Stimulated activated CD8-positive, alpha-beta memory T cell treated with anti-CD3 and anti-CD28 coated beads, Interleukin-7, amount 100 ng/mL, for 1 hour (primary cell): ENCODE measurements at places on chromosomes 3 and 15.

- no peak for DNase-seq
Measured at GRCh38 chr3:11282250-11283138, 10.3 kb downstream of the ATG7 start.

DNA sequence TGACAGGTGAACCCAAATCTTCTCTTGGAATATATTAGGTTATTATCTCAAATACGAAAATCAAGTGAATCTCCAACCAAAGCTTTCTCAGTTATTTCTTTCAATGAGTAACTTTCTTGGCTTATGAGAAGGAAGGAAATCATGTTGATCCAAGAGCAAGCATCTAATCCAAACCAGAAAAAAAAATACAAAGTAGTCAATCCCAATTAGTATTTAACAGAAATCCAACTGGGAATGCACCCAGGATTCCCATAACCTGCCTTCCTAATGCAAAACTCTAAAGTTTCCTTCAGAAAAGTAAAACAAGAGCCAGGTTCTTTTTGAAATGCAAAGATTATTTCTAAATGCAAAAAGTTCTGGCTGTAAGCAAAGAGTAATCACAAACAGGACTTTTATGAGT, 289.3 kb downstream of the SHOX2 start:
- no peak for DNase-seq

GRCh38 chr3:174089592-174089991, 692.0 kb downstream of the NLGN1 start:
- DNase-seq = no peak

DNA sequence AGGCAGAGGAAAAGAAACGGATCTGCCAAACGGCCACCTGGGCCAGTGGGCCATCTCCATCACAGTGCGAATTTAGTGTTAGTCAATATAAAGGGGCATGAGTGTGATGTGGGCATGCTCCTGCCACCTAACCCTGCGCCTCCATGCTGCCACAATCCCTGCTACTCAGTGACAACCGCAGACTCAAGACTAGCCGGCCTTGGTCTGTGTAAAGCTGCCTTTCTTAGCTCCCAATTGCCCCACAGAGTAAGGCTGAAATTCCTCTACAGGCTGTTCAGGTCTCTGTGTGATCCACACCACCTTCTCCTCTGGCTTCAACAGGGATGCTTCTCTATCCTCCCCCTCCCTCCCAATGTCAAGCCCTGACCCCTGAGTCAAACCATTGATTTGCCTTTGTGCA, 269.7 kb downstream of the XXYLT1 start:
- no peak for DNase-seq

DNA sequence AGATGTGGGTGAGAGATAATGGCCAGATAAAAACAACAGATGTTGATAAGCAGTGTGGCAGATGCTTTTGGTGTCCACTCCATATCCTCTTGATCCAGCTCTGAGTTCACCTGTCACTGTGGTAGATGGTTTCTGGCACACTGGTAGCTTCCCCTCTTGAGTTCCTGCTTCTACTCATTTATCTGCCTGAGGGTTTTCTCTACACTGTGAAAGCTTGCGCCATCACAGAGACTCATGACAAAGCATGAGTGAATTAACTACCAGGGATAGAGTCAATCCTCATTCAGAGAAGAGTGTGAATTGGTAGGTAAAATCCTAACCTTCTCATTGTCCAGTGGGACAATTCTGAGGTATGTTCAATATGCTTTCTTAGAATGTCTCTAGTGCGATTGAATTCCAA, 50.0 kb upstream of the ARHGEF26 start:
- no peak for DNase-seq

DNA sequence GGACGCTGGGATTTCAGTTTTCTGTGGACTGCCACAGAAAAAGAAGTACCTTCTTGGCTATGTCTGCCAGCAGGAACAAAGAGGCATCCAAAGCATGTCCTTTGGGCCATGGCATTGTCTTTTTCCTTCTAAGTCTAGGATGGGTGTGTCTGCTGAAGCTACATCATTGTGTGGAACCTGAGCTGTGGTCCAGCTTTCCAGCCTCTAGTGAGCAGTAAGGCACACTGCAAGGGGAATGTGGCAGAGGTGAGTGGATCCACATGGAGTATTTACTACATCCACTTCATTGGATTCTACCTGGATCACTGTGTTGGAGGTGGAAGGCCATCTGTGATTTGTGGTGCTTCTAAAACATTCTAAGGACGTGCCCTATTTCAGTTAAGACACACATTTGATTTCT, 23.7 kb downstream of the CMTM8 start:
- DNase-seq = no peak

GRCh38 chr3:195699388-195699771, 21.4 kb upstream of the MUC20 start:
- DNase-seq = no peak

GRCh38 chr3:15462451-15462850, 35.1 kb downstream of the EAF1 start:
- no peak for DNase-seq

DNA sequence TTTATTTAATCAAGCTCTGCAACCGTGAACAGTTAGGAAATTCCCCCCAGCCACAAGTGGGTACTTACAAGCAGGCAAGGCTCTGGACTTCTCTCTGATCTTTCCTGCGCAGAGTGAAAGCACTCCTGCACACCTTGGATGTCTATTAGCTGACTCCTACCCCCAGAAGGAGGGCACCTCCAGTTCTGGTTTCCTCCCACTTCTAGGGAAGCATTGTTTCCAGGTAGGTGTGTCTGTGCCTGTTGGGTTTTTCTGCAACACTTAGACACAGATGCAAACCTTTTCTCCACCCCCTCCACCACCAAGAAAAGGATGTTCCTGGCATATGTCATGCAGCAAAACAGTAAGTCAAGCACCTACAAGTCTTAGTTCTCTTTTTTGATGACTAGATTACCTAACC, at the start of gene ZBED2:
Gene ZBED2, minus strand, starts transcription at position 115 of the 400 bp plus-strand sequence. CDS start 1,145 bp downstream, outside the sequence.
- DNase-seq = no peak

DNA sequence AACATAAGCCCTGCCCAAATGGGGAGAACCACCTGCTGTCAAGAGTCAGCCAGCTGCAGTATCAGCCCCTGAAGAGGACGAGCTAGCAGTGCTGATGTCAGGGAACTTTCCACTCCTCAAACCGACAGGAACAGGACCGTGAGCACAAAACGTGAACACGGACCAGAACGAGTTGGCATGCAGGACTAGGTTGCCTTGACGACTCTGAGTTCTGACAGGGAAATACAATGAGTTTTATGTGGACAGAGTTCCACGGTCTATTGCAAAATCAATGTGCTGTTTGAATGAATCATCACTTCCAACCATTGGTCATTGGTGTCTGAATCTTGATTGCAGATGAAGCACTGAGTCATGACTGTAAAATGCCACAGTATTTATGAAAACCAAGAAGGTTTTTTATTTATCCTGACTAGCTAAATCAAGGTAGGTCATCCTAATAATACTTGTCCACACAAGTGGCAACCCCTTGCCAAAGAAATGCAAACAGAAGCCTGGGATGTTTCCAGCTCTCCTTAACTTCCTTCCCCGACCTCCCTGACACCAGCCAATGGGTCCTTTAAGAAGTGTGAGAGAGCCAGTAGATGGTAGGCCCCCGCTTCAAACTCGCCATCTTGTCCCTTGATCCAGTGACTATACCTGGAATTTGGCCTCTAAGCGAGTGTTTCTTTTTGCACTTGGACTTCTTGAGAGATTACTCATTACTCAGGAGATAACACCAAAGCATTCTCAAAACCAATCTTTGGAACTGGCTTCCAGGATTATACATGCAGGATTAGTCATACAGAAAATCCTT, 119.6 kb downstream of the ASB7 start:
- DNase-seq = no peak

DNA sequence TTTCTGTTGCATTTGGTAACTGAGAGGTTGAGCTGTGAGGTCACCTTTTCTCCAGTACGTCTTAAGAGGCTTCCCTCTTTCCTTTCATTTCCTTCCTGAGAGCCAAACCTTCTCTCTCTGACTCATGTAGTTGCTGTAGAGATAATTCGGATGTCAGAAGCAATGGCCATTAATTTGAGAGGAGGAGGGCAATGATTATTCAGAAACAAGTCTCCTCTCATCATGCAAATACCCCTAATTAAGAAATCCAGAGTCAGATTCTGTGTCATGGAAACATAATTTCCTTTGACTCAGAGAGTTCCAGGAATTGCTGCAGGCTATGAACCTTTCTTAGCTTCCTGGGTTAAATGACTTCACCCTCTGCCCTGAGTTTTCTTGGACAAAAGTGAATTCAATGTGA, 59.0 kb upstream of the GSK3B start:
- DNase-seq = no peak

GRCh38 chr3:30945291-30945690, 50.8 kb upstream of the GADL1 start:
- DNase-seq = no peak

DNA sequence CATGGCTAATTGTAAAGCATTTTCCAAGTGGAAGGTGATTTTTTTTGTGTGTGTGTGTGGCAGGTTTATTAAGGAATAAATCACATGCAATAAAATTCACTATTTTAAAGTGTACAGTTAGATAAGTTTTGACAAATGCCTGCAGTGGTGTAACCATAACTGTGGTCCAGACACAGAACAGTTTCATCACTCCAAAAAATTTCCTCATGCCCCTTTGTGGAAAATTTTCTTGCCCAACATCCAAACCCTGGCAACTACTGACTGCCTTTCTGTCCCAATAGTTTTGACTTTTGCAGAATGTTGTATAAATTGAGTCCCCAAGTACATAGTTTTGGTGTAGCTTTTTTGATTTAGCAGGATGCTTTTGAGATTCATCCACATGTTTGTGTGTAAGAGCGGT, 135.1 kb upstream of the KLHL25 start:
- no peak for DNase-seq

DNA sequence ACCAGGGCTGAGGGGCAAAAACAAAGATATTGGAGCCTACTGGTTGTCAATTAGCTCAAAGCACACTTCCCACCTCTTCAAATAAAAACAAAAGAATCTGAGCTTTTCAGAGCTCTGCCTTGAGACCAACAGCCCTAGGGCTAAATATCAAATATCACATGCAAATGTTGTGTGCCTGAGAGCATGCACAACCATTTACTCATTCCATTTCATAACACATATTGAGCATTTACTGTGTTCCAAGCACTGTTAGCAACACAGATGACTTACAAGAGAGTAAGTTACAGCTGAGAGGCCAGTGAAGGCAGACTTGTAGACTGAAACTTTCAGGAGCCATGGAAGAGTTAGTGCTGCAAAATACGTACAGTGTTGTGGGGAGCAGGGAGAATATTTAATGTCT, 222.4 kb downstream of the CPNE4 start:
- no peak for DNase-seq

- no peak for DNase-seq
Measured at GRCh38 chr15:63500265-63501250, 3.8 kb upstream of the USP3 start.

- DNase-seq = no peak
Measured at GRCh38 chr15:35720019-35720418, 174.1 kb upstream of the DPH6 start.

DNA sequence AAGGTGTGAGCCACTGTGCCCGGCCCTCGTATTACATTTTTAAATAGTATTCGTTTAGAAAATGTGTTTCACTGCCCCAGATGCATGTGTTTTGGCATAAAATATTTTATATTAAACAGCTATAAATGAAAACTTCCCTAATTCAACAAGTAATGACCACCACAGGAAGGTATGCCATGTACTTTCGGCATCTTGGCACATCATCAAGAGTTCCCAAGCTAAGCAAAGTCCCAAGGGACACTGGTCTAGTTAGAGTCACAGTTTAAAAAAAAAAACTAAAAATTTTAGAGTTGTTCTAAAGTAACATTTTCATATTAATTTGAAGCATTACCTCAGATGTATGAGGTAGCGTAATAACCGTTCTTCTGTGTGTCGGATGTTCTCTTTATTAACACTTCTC, 15.6 kb upstream of the ARPP19 start:
- DNase-seq = no peak

DNA sequence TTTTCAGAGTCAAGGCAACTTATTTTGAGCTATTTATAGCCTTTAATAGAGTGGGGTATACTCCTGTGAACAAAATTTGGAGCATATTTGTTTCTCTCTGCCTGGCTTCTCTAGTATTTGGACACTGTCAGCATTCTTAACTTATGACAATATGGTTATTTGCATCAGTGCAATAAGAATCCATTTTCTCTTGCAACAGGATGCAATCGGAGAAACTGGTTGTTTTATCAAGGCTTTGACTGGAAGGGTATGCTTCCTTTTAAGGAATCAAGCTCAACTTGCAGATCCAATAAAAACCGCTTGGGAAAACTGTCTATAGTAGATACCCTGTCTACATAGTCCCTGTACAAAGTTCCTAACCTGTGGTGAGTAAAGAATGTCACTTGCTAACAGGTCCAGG, 106.7 kb downstream of the DPH6 start:
- DNase-seq = no peak

DNA sequence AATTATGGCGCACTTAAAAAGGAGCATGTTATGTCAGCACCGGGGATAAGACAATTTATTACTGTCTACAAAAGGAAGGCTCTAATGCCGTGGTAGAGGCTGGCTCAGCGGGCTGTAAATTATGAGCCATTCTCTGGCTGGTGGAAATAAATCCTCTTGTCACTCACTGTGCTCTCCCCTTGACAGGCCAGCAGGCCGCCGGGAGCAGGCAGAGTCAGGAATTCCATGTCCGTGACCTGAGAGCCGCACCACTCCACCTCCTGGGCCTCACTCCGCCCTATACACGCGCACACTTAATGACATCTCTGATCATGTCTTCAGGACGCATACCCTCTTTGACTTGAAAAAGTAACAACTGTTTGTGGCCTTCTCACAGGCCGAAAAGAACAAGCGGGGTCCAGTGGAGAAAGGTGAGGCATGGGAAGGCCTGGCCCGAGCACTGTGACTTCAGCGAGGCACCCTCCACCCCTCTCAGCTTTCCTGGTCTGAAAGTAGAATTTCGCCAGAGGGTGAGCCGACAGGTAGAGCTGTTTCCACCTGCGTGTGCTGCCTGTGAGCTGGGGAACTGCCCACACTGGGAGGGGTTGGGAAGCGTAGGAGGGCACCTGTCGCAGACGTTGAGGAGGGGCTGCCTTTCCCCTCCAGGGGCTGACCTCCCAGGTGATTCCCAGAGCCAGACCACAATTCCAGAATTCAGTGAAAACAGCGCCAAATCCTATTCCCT, 13.2 kb upstream of the PCSK6 start:
- DNase-seq = no peak

DNA sequence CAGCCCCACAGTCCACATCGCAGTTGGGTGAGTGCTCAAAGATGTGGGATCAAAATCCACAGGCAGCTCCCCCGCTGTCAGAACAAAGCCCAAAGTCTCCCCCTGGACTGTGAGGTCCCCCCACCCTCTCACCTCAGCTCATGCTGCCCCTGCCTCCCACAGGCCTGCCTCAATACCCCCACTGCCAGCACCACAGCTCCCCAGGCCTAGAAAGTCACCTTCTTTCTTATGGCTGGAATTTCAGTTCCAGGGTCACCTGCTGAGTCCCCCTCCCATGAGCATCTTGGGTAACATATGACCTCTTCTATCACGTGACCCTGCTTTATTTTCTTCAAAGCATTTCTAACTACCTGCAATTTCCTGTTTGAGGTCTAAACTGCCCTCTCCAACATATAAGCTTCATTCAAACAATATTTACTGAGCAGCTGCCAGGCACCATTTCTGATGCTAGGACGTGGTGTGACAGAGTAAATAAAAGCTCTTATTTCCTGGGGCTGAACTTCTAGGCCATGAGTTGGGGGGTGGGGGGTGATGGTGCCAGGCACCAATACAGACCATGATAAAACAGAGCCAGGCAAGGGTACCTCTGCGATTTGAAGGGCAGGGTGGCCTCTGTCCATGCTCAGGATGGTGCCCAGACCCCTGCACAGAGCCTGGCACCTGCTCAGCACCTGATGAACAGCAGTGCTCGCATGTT, 2.4 kb upstream of the TMEM89 start:
- no peak for DNase-seq
